ENCODE measurements at places on chromosomes 13 and 19. TPM values are rescaled to one million over a fixed set of nuclear protein-coding genes. Genes with fewer than 3 reads are reported as not detected.

GRCh38 chr13:74040200-74040599, 94.0 kb downstream of the KLF12 start:
- peaks cover 37% of the 10 kb centered on the region for H3K4me1 ChIP-seq
- no peaks in the 10 kb centered on the region for H3K36me3 ChIP-seq
- H3K27me3 ChIP-seq: no peaks in the 10 kb centered on the region
- H3K4me3 ChIP-seq: no peak overlapping the region
- peak; percentile 46 for DNase-seq

DNA sequence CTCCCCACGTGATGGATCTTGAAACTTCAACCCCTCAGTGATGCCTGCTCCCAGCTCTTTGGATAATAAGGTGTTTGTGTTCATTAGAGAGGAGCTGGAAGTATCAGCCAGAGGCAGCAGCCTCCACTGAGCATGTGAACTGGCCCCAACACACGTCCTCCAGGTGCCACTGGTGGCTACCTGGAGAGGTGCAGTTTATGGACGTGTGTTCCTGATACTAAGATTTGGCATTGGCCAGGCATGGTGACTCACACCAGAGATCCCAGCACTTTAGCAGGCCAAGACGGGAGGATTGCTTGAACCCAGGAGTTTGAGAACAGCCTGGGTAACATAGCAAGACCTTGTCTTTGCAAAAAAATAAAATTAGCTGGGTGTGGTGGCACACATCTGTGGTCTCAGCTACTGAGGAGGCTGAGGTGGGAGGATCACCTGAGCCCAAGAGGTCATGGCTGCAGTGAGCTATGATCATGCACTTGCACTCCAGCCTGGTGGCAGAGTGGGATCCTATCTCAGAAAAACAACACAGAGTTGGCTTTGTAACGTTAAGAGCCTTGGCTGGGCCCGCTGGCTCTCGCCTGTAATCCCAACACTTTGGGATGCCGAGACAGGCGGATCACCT, 34.4 kb downstream of the SLC25A42 start:
- no peaks in the 10 kb centered on the region for H3K27me3 ChIP-seq
- no peak for DNase-seq
- H3K4me3 ChIP-seq: no peak overlapping the region
- H3K36me3 ChIP-seq: peaks cover 41% of the 10 kb centered on the region
- no peak overlapping the region for H3K27ac ChIP-seq

GRCh38 chr19:54364775-54365257, at the start of gene LAIR1:
LAIR1 (minus strand) TSS chr19:54364931; CDS start chr19:54364804, 127 bp downstream.
- peak within 1 kb of the TSS; percentile 58 for H3K27ac ChIP-seq
- no peaks in the 10 kb centered on the region for H3K4me1 ChIP-seq
- DNase-seq: no peak
- no peaks in the 10 kb centered on the region for H3K36me3 ChIP-seq

- no peak overlapping the region for H3K4me3 ChIP-seq
- no peak for DNase-seq
- no peaks in the 10 kb centered on the region for H3K36me3 ChIP-seq
- H3K27me3 ChIP-seq: no peaks in the 10 kb centered on the region
- H3K27ac ChIP-seq: no peak overlapping the region
Observed at GRCh38 chr19:53696951-53697350, 65.2 kb downstream of the DPRX start.

DNA sequence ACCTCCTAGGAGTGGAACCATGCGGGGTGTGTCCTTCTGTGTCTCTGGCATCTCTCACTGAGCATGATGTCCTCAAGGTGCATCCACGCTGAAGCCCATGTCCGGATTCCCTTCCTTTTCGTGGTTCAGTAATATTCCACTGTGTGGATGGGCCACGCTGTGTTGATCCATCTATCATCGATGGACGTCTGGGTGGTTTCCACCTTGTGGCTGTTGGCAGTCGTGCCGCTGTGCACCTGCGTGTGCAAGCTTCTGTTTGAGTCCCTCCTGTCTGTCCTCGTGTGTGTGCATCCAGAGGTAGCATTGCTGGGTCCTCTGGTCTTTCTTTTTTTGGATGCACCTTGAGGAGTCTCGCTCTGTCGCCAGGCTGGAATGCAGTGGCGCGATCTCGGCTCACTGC, 11.2 kb upstream of the GNA15 start:
- H3K4me1 ChIP-seq: no peaks in the 10 kb centered on the region
- peaks cover 32% of the 10 kb centered on the region for H3K36me3 ChIP-seq
- no peak overlapping the region for H3K4me3 ChIP-seq
- no peak overlapping the region for H3K27ac ChIP-seq
- no peak for DNase-seq

GRCh38 chr13:112209266-112209665, 142.3 kb downstream of the SOX1 start:
- no peaks in the 10 kb centered on the region for H3K36me3 ChIP-seq
- DNase-seq: no peak
- H3K4me3 ChIP-seq: no peak overlapping the region
- peaks cover 20% of the 10 kb centered on the region for H3K4me1 ChIP-seq
- peaks cover 78% of the 10 kb centered on the region for H3K27me3 ChIP-seq

- H3K4me1 ChIP-seq: no peaks in the 10 kb centered on the region
- H3K4me3 ChIP-seq: no peak overlapping the region
- no peaks in the 10 kb centered on the region for H3K36me3 ChIP-seq
Observed at GRCh38 chr13:72205773-72206172, 338.8 kb upstream of the DACH1 start.

DNA sequence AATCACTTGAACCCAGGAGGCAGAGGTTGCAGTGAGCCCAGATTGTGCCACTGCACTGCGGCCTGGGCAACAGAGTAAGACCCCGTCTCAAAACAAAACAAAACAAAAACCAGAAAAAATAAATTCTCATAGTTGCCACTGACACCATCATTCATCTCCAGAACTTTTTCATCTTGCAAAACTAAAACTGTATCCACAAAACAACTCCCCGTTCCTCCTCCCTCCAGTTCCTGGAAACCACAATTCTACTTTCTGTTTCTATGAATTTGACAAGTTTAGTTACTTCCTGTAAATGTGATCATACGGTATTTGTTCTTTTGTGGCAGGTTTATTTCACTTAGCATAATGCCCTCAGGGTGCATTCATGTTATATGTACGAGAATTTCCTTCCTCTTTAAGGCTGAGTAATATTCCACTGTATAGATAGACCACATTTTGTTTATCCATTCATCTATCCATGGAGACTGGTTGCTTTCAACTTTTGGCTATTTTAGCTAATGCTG, 13.2 kb upstream of the ADGRE5 start:
- no peaks in the 10 kb centered on the region for H3K36me3 ChIP-seq
- peaks cover 29% of the 10 kb centered on the region for H3K4me1 ChIP-seq
- H3K27ac ChIP-seq: peak overlapping the region; percentile 50
- no peak overlapping the region for H3K4me3 ChIP-seq

- no peak overlapping the region for H3K27ac ChIP-seq
- DNase-seq: no peak
- no peaks in the 10 kb centered on the region for H3K36me3 ChIP-seq
- H3K4me3 ChIP-seq: no peak overlapping the region
- H3K4me1 ChIP-seq: no peaks in the 10 kb centered on the region
Observed at GRCh38 chr13:73411067-73411809, 352.4 kb downstream of the KLF5 start.

- peak overlapping the region; percentile 91 for H3K27ac ChIP-seq
- H3K4me3 ChIP-seq: no peak overlapping the region
- DNase-seq: no peak
Observed at GRCh38 chr19:38710928-38711725, 33.1 kb downstream of the CAPN12 start.

- no peaks in the 10 kb centered on the region for H3K27me3 ChIP-seq
Observed at GRCh38 chr19:10866495-10866894, 4.9 kb upstream of the CARM1 start.

GRCh38 chr19:30871979-30872378, 477.3 kb downstream of the TSHZ3 start:
- DNase-seq: no peak
- H3K4me3 ChIP-seq: no peak overlapping the region
- no peaks in the 10 kb centered on the region for H3K4me1 ChIP-seq
- H3K27me3 ChIP-seq: peaks cover 31% of the 10 kb centered on the region

- H3K4me3 ChIP-seq: no peak overlapping the region
- DNase-seq: no peak
- H3K4me1 ChIP-seq: no peaks in the 10 kb centered on the region
- no peaks in the 10 kb centered on the region for H3K36me3 ChIP-seq
Observed at GRCh38 chr13:56510836-56511235, 629.9 kb upstream of the PRR20A start.

DNA sequence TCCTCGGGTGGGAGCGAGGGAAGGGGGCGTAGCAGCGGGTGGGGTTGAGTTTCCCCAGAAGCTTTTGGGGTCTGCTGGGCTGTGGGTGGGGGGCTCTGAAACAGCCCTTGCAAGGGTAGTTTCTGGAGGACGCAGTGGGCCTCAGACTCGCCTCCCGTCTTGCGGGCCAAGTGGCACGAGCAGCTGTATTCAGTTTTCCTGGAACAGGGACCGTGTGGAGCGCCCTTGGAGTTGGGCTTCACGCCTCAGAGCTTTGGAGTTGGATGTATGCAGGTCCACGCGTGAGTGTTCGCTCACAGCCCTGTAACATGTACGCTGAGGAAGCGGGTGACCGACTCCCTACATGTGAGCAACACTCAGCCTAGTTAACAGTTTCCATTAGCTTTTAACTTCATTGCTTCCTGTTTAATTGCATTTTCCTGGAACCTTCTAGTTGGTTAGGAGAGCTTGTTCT, 603 bp downstream of the TM9SF2 start:
- peak overlapping the region; percentile 95 for H3K4me3 ChIP-seq
- peak overlapping the region; percentile 93 for H3K27ac ChIP-seq
- no peak for DNase-seq
- no peaks in the 10 kb centered on the region for H3K36me3 ChIP-seq
- H3K27me3 ChIP-seq: no peaks in the 10 kb centered on the region
- peaks cover 94% of the 10 kb centered on the region for H3K4me1 ChIP-seq

GRCh38 chr13:41766439-41766838, 194.5 kb downstream of the VWA8 start:
- H3K27ac ChIP-seq: peak overlapping the region; percentile 2
- H3K4me3 ChIP-seq: no peak overlapping the region
- no peak for DNase-seq
- no peaks in the 10 kb centered on the region for H3K27me3 ChIP-seq

NKG7 gene
- total RNA-seq: 1.8 TPM

CGB5 gene
- not detected for total RNA-seq

NDFIP2 gene
- 33.1 TPM for total RNA-seq

RNF113B gene
- not detected for total RNA-seq

TPTE2 gene
- not detected for total RNA-seq

SIGLEC7 gene
- 0.47 TPM for total RNA-seq

MEDAG gene
- 5.9 TPM for total RNA-seq

PRRG2 gene
- 0.88 TPM for total RNA-seq

All from left ventricle myocardium inferior (tissue), 1 donor.